AG04449 (cell line): ENCODE measurements at places on chromosomes 7 and 10.

DNA sequence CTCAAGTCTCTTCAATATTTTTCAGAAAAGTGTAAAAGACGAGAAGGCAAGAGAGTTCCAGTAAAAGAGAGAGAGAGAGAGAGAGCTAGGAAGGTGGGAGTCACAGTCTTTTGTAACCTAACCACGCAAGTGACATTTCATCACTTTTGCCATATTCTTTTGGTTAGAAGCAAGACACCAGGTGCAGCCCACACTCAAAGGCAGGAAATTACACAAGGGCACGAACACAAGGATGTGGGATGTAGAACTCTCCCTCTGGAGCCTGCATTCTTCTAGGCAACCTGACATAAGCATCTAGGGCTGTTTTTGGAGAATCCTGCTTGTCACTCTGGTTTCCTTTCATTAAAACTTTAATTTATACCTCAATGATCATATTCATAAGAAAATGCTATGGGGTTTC is 1213.1 kb downstream of the DNAJB9 start:
- no peak for DNase-seq

DNA sequence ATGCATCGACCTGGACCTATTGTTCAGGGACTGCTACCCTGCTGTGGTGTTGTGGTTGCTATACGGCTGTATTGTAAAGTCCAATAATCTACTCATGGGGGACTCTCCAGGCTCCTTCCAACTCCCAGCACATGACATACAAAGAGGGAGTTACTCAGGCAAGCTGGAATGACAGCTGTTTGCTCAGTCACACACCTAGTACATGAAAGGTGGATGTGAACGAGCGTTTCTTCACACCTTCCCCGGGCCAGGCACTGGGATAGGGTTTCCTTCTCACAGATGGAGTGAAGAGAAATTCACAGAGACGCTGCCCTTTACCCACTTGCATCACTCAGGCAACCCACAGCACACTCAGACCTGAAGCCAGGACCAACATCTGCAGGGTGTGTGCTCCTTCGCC is 215.7 kb downstream of the TNS3 start:
- no peak for DNase-seq

DNA sequence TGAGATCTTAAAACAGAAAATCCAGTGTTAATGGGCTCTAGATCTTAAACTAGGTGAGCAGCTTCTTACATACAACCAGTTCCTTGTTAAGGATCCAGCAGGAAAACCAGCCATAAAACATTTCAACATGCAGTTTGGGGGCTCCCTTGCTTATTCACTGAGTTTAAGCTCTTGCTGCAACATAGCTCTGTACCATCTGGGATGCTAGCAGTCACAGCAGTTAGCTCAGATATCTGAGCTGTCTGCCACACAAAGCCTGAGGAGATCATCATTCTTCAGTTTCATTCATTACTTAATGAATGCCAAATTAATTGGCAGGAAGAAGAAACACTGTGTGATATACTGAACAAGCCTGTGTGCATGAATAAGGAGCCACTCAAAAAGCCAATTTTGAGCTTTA is 62.8 kb downstream of the PODXL start:
- DNase-seq, result no peak

DNA sequence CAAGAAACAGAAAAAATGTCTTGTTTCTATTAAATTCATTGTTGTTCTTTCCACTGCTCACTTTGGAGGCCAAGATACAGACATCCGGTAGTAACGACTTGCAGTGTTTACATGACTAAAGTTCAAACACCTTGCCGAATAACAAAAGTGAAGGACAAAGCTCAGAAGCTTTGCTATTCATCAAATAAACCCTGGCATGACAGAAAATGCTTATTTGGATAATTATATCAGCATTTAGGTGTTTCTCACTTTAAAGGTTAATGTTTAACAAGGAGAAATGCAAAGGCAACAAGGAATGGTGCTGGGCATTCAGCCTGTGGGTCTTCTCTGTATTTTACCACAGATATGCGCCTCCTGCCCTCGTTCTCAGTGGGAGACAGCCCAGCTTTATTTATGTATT is 5.4 kb upstream of the PTF1A start:
- no peak for DNase-seq

GRCh38 chr7:12221414-12221813 is 10.3 kb downstream of the TMEM106B start:
- DNase-seq, result no peak

DNA sequence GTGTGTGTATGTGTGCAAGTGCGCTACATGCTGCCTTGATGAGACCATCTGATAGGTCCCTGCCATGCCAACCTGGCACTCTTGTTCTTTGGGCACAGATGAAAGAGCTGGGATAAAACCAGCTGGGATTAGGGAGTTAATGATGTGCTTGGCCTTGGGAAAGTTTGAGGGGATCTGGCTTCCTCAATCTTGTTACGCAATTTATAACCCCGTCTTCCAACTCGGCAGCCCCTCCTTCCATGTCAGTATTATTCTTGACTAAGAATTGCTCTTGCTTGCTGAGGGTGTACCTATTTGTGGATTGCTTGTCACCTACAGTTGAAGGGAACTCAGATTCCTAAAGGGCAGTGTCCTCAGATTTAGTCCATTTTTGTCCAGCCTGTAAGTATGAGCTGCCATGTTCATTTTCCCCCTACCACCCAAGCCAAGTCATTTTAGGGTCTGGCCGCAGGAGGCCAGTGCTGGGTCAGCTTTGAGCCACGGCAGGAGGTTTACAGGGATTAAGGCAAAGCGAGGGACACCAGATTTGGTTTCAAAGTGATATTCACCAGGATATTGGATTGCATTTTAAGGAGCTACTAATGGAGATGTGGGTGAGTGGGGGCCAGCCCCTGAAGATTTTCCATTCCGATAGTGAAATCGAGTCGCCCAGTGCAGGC is 34.1 kb upstream of the KCNMA1 start:
- DNase-seq, result no peak

GRCh38 chr10:110834629-110835301 is 37.0 kb upstream of the PDCD4 start:
- DNase-seq, result no peak

DNA sequence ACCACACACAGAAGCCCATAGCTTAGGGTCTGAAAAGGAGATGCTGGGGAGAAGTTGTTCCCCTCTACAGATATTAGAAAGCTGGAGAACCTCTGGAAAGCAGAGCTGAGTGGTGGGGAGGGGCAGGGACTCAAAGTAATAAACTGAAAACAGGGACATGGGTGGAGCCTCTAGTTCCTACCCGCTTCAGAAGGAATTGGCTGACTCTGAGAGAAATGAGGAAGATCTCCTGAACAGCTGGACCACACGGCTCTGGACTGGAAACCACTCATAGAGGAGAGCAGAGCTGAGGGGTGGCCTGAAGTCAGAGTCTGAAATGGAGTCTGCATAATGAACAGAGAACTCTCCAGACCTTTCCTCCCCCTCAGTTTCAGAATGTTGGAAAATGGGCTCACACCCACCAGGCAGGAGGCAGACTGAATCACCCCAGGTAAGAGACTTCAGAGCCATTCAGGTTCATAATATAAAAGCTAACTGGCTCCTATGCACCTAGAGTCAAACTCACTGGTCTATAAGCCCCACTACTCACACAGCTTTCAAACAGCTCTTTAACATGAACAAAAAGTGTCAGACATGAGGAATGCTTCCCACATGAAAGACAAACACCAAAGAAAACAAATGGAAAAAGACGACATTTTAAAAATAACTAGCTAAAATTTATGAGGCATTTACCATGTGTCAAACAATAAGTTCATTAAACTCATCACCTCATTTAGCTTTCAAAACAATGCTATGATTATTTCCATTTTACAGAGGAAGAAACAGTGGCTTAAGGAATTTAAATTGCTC is 68.1 kb downstream of the RNF216 start:
- DNase-seq, result no peak

GRCh38 chr10:28559618-28560017 is 26.7 kb downstream of the WAC start:
- no peak for DNase-seq

GRCh38 chr10:8874972-8875371 is 820.5 kb downstream of the GATA3 start:
- no peak for DNase-seq

DNA sequence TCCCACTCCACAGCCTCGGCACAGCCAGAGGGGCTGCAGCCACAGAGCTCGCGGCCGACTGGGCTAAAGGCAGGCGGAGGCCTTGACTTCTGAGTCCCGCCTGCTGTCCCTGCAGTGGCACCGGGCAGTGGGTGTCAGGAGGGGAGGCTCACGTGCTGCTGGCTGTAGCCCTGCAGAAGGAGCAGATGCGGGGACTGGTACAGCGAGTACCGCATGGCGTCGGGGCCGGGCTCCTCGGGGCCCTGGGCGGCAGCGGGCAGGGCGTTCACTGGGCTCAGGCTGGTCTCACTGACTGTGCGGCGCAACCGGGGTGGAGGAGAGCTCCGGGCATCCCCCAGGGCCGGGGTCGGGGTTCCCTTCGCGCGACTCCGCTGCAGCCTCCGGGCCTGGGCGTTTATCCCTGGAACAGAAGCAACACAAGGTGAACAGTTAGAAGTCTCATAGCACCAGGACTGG is 25.6 kb downstream of the PAPOLB start:
- DNase-seq, result no peak

GRCh38 chr10:80205477-80206276 is at the start of gene ANXA11:
Gene ANXA11, minus strand, starts transcription at chr10:80205537. Its CDS starts 32,676 bp downstream, at chr10:80172861.
- DNase-seq, result no peak

GRCh38 chr7:56175771-56176170 is 59.6 kb upstream of the NUPR2 start:
- DNase-seq, result no peak

DNA sequence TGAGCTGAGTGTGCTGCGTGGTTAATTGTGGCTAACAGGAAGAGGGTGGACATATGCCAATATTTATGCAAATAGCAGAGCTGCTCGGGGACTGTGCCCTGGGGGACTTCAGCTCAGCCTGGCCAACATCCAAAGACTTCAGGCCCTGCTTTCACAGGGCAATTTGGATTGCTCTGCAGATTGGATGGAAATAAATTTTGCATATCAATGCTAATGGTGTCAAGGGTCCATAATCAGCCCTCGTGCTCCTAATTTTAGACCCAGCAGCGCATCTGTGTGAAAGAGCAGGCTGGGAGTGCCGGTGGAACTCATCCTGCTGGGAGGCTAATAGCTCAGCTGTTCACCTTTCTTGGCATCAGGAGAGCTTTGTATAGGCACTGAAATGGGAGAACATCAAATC is 270.1 kb downstream of the TCERG1L start:
- no peak for DNase-seq

DNA sequence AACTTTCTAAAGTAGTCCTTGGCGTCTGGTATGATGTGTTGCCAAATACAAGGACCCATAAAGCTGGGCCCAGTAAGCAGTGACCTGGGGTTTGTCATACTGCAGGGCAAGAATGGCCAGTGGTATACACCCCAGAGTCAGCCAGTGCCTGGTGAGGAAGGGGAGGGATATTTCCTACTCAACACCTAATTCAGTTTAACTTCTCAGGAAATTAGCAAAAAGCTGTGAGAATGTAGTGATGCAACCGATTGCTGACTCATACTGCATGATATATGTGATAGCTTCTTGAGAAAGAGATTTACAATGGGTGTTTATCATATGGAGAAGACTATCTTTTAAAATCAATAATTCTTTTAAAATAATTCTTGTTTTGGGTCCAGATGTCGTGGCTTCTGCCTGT is 889.3 kb upstream of the CELF2 start:
- no peak for DNase-seq

GRCh38 chr10:10629512-10629911 is 388.2 kb upstream of the CELF2 start:
- no peak for DNase-seq

DNA sequence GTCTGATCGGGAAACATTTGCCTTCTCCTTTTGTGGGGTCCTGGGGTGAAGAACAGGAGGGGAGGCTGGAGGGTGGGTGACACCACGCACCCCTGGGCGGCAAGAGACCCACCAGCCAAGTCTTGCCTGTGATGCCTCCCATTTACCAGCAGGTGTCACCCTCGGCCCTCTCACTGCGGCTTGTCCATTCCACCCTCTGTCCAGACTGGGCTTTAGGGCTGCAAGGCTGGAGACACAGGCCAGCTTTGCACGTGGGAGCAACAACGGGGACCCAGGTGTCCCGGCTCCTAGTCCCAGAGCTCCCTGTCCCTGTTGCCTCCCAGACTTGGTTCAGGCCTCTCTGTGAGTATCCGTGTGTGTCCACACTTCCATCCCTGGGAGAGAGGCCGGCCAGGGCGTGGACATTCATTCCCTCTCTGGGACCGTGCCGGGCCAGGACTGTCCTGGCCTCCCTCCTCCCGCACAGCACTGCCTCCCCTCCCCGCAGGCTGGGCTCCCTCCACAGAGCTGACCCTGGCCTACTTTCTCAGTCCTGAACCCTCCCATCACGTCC is 36.2 kb upstream of the GTF2IRD1 start:
- no peak for DNase-seq

DNA sequence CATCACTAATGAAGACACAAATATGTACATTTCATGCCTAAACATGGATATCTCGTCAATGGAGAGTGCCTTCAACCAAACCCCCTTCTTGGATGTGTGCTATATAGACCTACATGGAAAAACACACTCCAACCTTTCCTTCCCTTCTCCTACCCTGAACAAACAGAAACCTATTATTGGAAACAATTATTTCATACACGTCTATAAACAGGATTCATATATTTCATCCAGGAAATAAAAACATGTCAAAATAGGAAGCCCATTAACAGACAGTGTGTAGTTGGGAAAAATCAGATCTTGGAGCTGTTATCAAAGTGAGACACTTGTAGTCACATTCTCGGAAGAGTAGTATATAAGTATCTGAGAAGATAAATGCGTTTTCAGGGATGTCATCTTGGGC is 81.1 kb downstream of the NRP1 start:
- no peak for DNase-seq

GRCh38 chr10:113605268-113605978 is 52.6 kb downstream of the HABP2 start:
- no peak for DNase-seq

- no peak for DNase-seq
These were observed 2.5 kb upstream of the CYP26C1 start for GRCh38 chr10:93058139-93058538.

GRCh38 chr7:151403764-151404163 is 6.1 kb downstream of the WDR86 start:
- DNase-seq, result no peak

DNA sequence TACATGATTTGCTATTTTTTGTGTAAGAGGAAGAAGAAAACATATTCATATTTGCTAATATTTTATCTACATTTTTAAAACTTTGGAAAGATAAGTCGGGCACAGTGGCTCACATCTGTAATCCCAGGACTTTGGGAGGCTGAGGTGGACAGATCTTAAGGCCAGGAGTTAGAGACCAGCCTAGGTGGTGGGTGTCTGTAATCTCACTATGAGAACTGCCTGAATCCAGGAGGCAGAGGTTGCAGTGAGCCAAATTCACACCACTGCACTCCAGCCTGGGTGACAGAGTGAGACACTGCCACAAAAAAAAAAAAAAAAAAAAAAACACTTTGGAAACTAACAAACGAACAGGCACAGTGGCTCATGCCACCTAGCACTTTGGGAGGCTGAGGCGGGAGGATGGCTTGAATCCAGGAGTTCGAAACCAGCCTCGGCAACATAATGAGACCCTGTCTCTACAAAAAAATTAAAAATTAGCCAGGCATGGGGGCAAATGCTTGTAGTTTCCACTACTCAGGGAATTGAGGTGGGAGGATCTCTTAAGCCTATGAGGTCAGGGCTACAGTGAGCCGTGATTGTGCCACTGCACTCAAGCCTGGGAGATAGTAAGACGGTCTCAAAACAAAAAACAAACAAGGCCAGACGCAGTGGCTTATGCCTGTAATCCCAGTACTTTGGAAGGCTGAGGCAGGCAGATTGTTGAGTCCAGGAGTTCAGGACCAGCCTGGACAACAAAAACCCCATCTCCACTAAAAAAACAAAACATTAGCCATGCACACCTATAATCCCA is 25.6 kb downstream of the HERC4 start:
- no peak for DNase-seq

GRCh38 chr7:110281362-110281761 is 809.6 kb upstream of the LRRN3 start:
- no peak for DNase-seq
